NCI-H460 (cell line): ENCODE measurements at places on chromosomes 12 and 14.

GRCh38 chr12:115481141-115481540, 796.4 kb downstream of the MED13L start:
- DNase-seq: no peak

DNA sequence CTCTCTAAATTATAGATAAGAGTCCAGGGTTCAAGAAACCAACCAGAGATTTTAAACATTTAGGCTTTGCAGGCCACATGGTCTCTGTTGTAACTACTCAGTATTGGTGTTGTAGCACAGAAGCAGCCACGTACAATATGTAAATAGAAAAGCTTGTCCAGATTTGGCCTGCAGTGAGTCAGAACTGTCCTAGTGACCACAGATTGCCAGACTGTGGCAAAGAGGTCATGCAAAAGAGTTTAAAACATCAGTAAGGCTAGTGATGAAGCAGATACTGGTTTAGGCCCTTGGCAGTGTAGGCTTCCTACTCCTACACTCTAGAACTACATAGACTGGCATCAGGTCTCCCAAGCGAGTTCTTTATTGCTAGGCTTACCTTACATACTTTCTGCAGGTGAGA, 117.6 kb upstream of the GARIN6 start:
- no peak for DNase-seq

GRCh38 chr12:57031138-57031725, 14.9 kb upstream of the TAC3 start:
- no peak for DNase-seq

GRCh38 chr12:51127050-51127729, 43.8 kb upstream of the CSRNP2 start:
- no peak for DNase-seq
